ENCODE measurements at places on chromosomes 4 and X.

- DNase-seq: no peak
Measured at GRCh38 chr4:150668824-150669223, 86.9 kb downstream of the MAB21L2 start.

- no peak for DNase-seq
Measured at GRCh38 chr4:107603430-107603829, 116.6 kb downstream of the PAPSS1 start.

GRCh38 chr4:165394275-165394674, 15.5 kb downstream of the CPE start:
- DNase-seq: no peak

DNA sequence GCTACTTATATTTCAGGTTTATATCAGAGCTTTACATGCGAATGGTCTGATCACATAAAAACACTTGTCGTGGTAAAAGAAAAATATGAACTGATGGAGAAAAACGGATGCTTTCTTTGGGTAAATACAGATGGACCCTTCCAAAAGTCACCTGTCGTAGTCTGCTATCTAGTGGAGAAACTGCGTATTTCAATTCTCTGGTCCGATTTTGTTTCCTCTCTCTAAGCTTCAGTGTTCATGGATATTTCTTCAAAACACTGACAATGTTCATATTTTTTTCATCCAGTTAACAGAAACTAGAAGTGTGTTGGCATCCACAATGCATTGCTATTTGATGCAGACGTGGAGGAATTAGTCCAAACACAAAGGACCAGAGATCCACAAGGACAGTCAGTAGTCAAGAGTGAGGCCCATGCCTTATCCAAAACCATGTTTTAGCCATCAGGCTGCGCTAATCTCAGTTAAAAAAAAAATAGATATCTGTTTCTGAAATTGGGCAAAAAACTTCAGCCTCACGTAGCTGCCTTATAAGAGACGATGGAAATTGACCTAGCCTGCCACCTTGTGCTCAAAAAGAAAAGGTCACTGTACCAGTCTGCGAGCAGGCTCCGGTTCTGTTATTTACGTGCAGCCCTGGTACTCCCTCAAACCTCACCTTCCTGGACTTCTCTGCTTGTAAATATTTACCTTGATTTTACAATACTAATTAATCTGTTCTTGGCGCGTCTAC, 16.0 kb downstream of the MEPE start:
- no peak for DNase-seq

- DNase-seq: no peak
Measured at GRCh38 chr4:113776679-113777078, 15.1 kb upstream of the CAMK2D start.

- DNase-seq: no peak
Measured at GRCh38 chr4:173420801-173421200, 21.9 kb upstream of the SCRG1 start.

DNA sequence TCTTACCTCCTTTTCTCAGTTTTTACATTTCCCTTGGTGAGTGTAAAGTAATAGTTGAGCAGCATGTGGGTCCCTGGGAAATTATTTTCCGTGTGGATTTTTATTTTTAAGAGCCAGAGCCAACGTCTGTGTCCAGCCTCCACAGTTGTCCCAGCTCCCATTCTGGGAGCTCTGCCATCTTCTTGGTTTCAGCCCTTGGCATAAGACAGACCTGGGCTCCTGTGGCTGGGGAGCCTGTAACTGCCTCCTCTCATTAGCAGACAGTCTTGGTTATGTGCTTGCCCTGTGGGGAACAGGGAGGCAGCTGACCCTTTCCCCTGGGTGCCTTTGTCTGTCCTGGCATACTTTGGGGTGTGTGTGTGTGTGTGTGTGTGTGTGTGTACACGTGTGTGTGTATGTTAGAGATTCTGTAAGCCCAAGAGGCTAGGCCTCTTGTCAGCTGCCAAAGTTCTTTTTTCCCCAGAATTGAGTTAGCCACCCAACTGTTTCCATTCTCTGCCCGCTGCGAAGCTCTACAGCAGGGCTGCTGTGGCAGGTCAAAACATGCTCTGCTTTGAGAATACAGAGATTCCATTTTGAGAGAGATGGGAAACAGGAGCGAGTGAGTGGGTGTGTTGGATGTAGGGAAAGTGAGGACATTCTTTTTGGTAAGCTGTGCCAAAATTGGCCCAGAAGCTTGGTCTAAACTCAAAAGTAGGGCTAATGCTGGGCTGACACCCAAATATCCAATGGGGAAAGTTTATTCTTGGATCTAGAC, 140.7 kb downstream of the TMEM164 start:
- no peak for DNase-seq

GRCh38 chr4:81457345-81457744, 14.4 kb downstream of the RASGEF1B start:
- no peak for DNase-seq

- DNase-seq: no peak
Measured at GRCh38 chr4:164803702-164804101, 49.8 kb downstream of the SMIM31 start.

DNA sequence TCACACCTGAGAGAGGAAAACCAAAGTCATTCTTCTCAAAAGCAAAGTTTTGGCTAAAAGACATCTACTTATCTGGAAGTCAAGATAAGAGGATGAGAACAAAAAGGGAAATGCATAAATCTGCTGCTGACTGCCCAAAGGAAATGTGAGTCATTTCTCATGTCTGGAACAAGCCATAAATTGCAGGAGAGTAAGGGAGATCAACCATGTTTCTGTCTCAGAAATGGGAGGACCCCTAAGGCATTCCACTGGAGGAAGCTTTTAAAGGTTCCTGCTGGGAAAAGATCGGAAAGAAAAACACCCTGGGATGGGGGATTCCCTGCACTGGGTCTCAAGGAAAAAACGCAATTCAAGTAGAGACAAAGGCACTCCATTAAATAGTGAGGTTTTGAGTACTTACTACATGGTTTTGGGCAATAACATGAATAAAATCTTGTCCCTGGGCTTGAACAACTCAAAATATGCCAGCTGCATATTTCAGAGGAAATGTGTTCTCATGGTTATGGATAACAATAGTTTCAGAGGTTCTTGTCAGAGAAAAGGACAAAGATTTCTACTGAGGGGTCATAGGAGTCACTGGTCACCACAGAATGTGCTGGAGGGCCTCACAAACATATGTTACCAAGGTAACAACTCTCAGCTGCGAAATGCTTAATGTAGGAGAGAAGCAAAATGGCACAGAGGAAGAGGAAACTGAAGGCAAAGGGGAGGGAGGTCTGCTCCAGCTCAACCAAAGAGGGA, 19.3 kb downstream of the GPR143 start:
- DNase-seq: no peak

GRCh38 chr4:102399021-102399420, 53.7 kb upstream of the SLC39A8 start:
- no peak for DNase-seq

DNA sequence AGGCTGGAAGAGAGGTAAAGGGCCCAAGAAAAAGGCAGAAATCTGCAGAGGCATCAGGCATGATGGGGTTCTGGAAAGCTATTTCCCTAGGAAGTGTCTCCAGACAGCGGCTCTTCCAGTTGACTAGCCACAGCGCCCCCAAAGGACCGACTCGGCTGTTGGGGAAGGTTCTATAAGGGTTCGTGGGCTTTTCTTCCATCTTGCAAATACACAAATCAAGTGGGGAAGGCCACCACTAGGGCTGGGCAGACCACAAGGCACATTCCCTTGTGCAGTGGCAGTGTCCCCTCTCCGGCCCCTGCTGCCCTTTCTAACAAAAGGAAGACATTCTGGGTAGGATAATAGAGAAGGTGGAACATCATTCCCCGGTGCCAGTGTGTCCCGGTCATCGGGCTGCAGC, 18.2 kb downstream of the BCOR start:
- DNase-seq: no peak

GRCh38 chrX:47633689-47634590, 4.2 kb upstream of the CFP start:
- no peak for DNase-seq

DNA sequence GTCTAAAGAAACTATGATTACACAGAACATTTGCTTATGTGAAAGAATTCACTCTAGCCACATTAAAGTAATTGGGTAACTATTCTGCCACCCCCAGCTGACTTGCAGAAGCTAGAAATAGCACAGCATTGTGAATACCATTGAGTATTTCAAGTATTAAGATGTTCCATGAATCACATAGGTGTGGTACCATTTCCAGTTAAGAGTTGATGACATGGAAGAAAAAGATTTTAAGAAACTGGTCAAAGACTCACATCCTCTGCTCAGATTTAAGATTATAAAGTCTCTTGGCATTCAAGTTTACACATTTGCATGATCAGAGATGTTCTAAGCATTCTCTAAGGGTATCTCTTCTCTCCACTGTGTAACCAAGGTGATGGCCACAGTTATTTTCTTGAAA, 287.5 kb downstream of the CAMK2D start:
- no peak for DNase-seq

- DNase-seq: peak; percentile 51
Measured at GRCh38 chr4:38313175-38313574, 350.8 kb upstream of the KLF3 start.

DNA sequence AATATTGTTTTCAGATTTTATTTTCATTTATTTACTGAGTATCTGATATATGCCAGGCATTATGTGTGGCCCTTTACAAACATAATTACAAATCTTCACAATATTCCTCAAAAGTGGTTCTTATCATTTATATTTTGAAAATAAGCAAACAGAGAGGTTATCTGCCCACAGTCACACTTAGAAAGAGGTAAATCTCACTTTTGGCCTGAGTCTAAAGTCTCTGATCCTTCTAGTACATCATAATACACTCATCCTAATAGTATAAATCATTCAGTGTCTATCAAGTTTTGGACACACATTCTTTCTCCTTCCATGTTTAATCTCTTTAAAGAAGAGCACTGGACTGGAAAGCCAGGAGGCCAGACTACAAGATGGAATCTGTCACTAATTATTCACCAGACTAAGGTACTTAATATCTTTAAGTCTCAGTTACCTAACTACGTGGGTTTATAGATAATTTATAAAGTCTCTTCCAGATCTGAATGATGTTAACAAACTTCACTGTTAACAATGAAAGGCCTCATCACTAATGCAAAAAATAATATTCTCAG, 281.3 kb downstream of the PPP3CA start:
- DNase-seq: no peak

DNA sequence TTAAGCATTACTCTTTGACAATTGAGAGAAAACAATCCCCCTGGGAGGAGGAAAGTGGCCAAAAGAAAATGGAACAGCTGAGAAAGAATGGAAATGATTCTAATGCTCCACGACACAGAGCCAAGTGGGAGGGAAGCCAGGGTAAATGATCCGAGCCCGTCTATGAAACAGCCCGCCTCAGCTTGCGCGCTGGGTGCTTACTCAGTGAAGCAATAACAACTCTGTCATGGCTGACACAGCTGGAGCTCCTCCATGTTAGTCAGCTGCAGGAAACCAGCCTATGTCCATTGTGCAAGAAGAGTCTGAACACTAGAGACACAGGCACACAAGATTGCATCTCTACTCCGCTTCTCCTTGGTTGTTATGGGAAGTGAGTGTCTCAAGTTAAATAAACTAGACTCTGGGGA, 19.3 kb downstream of the NOA1 start:
- peak; percentile 53 for DNase-seq

DNA sequence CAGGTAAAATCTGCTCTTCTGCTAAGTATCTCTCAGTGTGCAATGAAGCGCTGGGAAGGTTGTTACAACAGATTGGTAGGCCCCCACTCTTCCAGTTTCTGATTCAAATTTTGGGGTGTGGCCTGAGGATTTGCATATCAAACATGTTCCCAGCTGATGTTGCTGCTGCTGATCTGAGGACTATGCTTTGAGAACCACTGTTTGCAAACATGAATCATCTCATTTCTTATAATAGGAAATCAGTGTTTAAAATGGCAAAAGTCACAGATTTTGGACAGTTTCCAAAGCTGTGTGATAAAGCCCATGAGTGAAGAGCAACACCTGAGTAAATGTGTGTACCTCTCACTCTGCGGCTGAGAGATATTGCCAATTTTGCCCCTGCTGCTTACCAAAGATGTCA, 36.2 kb upstream of the NDNF start:
- no peak for DNase-seq

DNA sequence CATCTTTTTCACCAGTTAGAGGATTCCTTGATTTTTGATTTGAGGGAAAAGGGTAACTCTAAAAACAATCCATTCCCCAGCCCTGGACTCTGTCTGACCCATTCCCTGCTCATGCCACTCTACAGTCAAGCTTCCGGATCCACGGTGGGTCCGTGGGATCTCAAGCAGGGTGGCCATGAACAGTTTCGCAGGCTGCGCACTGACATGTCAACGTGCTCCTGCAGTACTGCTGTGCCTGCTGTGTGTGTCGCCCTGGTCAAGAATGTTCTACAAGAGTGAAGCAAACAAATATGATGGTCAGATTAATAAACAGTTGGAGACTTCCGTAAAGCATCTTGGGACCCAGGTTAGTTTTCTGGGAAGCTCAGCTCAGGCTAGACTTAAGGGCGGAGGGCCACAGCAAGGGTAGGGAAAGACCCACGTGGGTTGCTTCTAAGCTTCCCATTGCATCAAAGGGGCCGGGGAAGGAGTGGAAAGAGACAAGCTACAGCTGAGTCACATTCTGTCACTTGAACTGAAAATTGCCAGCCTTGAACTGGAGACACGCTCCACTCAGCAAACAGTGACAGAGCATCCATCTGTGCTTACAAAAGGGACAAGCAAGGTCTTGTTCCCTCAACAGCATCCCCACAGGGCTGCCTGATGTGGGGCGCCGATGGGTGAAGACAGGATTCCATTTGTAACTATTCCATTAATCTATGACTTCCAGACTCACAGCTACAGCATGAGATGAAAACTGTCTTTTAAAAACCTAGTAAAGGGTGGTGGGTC, 81.8 kb downstream of the MTMR1 start:
- DNase-seq: no peak

DNA sequence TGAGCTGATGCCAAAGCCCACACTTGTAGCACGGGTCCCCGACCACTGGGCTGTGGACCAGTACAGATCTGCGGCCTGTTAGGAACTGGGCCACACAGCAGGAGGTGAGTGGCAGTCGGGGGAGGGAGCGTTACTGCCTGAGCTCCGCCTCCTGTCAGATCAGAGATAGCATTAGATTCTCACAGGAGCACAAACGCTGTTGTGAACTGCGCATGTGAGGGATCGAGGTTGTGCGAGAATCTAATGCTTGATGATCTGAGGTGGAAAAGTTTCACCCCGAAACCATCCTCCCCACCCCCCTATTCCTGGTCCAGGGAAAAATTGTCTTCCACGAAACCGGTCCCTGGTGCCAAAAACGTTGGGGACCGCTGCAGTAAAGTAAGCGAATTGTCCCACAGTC, 292.0 kb downstream of the DCTD start:
- no peak for DNase-seq

DNA sequence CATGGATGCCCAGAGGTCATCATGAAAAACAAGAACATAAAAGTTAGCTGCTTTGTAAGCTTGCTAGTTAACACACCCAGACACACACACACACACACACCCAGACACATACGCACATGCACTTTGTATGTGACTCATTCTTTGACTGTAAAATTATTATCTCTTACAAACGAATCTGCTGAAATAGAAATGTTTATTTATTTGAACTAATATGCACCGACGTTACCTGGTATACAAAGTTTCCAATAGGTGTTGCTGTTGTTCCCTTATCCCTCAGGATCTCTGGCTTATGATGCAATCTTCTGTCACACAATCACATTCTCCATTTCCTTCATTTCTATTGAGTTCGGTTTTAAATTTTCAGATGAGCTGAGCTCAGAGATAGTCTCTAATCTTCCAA, 209.3 kb downstream of the PTTG2 start:
- DNase-seq: no peak

GRCh38 chr4:150948074-150948473, 67.0 kb downstream of the LRBA start:
- no peak for DNase-seq

GRCh38 chr4:176656108-176656507, 136.6 kb downstream of the VEGFC start:
- no peak for DNase-seq

GRCh38 chr4:153745651-153746050, 14.2 kb downstream of the RNF175 start:
- DNase-seq: no peak

Data from NCI-H2107 (cell line).